ENCODE measurements at places on chromosomes 4 and X.
A peak's percentile ranks its signal among the peaks of the same experiment; 100 is the strongest.

- DNase-seq = no peak
These were observed 63.4 kb downstream of the NFKB1 start for GRCh38 chr4:102564399-102565059.

DNA sequence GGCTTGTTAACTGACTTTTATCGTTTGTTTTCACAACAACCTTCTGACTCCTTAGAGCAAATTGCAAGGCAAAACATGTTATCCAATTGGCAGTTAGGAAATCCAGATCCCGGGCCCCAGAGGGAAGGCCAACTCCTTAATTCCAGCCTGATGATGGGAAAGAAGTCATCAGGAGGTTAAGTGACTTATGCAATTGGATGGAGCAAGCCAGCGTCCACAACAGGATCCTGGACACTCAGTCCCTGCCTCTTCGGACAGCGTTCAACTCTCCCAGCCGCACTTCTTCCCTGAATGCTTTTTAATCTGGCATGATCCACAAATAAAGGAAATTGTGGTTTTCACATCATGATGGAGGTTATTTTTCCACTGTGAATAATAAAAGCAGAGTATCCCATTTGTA is 310.1 kb downstream of the RAB28 start:
- DNase-seq = no peak

- DNase-seq = no peak
These were observed 396.6 kb downstream of the ADGRL3 start for GRCh38 chr4:61596606-61597340.

- no peak for DNase-seq
These were observed 86.4 kb upstream of the SORBS2 start for GRCh38 chr4:185898413-185898812.

- peak; percentile 75 for DNase-seq
These were observed 577 bp upstream of the GLRA2 start for GRCh38 chrX:14528629-14529289.

- DNase-seq = no peak
These were observed 36.7 kb downstream of the FOXR2 start for GRCh38 chrX:55659931-55660330.

- peak; percentile 53 for DNase-seq
These were observed 34.5 kb upstream of the RAB33B start for GRCh38 chr4:139419388-139419914.

DNA sequence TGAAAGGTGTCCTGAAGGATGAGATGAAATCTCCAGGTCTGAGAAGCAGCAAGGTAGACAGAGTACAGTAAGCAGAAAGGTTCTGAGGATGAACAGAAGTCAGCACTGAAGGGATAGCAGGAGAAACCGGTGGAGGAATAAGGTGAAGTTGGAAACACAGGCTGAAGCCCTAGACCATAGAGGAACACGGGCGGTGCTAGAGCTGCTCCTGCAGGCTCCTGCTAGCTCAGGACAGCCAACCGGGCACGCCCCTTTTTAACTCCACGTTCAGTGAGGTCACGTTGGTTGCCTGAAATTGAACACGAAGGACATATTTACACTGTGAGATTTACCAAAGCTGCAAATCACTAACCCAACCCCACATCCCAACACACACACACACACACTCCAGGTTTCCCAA is 1886.4 kb upstream of the AGA start:
- no peak for DNase-seq

DNA sequence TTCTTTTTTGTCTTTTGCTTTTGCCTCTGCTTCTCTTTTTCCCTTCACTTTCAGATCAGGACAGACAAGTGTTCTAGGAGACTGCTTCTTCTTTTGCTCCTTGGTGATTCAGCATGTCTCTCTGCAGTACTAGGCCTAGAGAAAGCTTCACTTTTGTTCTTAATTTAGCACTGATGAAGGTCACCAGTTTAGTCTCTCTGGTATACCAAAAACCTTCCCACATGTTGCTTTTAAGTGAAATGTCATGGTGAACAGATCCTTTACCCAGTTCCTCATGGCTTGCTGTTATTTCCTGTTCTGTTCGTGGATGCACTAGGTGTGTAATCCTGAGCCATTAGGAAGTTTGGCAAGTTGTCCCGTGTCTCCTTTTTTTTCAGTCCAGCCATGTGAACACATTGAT is 53.3 kb downstream of the NBDY start:
- DNase-seq = no peak

- DNase-seq = no peak
These were observed 15.5 kb downstream of the COX18 start for GRCh38 chr4:73053974-73054480.

DNA sequence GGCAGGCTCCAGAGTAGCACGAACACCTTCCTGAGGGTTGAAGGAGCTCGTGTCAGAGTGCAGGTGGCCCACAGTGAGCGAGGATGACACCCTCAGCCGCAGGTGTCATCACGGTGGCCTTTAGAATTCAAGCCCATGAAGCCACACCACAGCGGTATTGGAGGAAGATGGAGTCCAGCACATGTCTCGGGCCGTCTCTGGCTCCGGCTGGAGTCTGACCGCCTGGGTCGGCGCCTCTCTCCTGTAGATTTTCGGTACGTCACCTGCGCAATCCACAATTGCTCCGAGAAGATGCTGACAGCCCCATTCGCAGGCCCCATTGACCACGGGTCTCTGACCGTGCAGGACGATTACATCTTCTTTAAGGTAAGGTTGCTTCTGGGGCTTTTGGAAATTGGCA is 229.4 kb upstream of the PSAPL1 start:
- no peak for DNase-seq

- DNase-seq = no peak
These were observed 12.2 kb downstream of the SH3TC1 start for GRCh38 chr4:8211251-8211650.

DNA sequence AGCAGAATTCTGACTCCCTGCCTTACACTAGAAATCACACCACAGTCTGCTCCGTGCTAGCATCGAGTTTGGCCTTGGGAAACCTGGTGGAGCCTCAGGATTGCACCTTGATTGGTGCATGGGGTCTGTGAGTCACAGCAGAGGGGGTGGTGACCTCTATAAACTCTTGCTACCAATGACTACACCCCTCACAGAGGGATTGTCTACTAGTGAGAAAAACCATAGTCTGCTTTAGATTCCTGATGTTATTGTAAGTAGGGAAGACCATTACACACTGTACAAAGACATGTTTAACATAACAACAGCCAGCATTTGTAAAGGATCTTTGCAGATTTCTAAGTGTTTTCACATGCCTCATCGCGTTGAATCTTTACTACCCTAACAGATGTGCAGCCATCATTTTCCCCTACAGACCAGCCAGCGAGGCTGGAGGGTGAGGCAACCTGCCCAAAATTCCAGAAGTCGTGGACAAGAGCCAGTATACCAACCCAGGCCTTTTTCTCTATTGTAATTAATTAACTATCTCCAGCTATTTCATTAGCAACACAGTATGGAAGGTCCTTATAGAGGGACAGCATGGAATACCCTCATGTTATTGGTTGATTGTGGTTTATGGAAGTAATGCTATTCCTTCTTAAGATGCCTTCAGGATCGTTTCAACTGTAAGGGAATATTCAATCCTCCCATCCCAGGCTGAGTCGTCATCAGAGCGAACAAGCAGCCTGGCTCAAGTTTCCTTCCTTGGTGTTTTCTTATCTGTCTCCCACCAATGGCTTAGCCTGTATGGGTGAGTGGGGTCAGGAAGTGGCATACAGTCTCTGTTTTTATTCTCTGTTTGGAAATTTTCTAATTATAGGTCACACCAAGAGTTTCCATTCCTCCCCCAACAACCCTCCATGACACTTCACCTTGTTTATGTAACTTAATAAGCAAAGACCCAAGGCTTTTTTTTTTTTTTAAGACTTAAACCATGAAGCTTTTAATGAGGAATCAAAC is 55.9 kb upstream of the KDR start:
- no peak for DNase-seq

DNA sequence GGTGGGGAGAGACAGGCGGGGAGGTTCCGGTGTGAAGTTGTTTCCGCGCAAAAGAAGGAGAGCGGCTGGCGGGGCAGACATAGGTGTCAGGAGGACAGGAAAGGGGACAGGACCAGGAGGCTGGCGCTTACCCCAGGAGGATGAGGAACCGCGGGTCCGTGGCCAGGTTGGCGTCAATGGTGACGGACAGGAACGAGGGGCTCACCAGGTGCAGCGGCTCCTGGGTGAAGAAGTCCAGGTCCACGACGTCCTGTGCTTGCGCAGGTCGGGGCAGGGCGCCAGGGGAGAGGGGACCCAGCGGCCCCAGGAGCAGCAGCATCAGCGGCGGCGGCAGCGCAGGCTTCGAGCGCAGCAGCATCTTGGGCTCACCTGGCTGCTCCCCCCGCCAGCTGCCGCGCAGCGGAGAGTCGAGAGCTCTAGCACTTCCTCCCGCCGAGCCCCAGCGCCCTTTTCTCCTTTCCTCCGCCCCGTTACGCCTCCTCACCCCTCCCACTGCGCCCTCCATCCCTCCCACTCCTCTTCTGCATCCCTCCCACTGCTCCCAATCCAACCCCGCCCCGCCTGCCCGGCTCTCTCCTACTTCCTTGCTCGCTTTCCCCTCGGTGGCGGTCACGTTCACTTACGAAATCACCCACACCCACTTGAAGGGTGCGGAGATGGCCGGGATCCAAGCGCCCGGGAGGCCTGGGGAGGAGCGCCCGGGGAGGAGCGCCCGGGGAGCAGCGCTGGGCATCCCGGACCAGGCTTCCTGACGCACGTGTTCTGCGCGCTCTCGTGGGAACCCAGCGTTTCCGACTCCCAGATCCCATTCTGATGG is at the start of gene HPSE:
HPSE (minus strand) TSS at position 424 of the 817 bp plus-strand sequence; CDS start at position 358, 66 bp downstream.
- DNase-seq = peak; percentile 73

DNA sequence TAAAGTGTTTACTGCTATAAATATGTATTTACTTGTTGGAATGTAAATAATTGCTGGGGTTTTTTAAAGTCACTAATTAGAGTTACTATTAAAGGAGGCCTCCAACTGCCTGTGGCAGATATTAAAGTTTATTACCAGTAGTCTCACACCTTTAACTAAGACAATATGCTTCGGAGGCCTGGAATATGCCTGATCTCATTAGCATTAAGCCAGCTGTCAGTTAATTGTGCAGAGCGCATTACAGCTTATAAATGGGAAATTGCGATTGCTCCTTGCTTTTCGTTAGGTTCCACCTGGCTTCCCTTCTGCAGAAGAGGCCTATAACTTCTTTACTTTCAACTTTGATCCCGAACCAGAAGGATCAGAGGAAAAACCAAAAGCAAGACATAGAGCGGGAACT is 41.3 kb downstream of the CC2D2A start:
- peak; percentile 64 for DNase-seq

DNA sequence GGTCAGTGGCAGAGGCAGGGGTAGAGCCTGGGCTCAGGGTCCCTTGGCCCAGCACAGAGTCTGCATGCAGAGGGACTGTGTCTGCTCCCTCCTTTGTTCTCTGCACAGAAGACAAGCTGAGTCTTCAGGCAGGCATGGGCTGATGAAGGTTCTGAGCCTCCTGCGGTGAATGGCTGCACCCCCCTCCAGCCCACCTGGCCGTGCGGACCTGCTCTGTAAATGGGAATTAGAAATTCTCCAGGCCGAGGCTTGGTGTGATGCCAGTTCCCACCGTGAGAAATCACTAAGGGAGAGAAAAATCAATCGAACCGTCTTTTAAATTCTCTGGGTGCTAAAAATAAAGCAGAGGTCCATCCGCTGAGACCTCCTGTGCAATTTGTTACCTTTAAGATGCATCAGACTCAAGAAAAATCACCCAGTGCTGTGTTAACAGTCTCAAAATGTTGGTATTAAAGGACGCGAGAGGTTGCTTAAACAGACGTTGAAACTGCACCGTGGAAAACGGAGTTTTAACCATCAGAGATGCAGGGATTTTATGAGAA is 96.0 kb downstream of the WFS1 start:
- no peak for DNase-seq

GRCh38 chr4:66840178-66840577 is 705.1 kb downstream of the CENPC start:
- DNase-seq = no peak

DNA sequence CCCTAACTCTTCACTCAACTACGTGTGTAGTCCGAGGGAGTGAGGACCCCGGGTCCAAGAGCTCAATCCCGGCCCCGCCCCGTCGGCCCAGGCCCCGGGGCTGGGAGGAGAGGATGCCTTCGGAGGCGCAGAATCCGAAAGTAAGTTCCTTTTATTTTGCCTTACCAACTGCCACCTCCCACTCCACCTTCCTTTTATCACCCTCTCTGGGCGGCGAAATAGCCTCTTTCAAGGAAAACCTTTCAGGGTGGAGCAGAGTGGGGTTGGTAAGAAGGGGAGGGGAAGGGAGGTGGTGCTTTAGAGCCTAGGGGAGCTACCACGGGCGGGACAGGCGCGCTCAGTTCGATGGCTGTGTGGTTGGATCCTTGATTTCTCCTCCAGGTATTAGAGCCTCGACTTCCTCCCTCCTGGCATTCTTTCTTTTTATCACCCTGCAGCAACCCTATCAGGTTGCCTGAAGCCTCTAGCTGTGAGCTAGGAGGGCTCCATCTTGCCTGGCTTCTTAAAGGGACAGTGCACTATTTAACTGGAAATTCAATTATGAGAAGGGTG is 191.2 kb downstream of the RRAGB start:
- DNase-seq = no peak

- DNase-seq = peak; percentile 92
These were observed 84.5 kb upstream of the MAML3 start for GRCh38 chr4:140238351-140239056.

DNA sequence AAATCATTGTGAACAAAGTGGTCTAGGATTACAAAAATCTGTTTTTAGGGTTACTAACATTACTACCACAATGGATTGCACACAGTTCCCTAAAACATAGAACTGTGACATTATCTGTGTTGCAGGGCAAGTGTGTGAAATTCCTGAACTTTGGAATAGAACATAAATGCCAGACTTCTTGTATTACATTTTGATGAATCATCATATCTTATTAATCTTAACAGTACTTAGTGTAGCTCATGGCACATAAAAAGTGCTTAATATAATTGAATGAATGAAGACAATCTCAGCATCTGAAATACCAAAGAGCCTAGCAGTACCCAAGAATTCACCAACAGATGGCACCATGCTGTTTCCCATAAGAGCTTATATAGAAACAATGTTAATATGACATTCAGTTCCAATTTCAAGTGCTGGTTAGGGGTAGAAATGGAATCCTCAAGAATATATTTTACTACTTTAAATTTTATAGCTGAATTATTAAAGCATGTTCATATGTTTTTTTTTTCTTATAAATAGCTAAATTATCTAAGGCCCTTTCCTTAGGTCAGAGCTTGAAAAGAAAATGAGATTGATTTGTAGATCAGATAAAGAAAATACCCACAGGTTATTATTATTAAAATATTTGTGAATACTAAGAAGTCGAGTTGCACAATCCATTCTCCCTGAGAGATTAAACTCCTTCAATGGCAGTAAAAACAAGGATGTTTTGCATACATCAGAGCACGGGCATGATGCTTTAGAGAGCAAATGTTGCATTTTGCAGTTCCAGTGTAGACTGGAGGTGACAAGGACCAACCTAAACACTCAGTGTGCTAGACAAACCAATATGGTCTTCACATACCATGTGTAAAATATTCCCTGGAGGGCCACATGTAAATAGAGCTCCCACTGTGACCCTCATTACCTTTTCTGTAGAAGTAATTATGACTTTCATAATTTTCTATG is 25.7 kb upstream of the SHISA3 start:
- DNase-seq = no peak

DNA sequence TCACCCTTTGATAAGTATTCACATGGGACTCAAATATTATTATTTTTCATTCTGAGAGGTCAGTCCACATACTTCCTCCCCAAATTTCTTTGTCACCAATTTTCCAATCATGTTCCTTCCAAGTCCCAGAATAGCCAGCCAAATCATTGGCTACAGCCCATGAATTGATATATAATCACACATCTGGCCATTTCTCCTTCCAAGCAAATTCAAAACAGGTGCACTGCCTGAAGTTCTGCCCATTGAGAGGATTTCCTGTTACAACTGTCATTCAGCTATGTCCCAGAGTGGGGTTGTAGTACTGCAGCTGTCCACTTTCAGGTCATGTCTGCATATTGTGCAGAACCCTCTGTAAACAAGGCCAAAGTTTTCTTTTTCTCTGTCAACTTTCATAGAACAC is 347.8 kb downstream of the GRID2 start:
- no peak for DNase-seq
